ENCODE measurements at places on chromosomes 4 and X.

DNA sequence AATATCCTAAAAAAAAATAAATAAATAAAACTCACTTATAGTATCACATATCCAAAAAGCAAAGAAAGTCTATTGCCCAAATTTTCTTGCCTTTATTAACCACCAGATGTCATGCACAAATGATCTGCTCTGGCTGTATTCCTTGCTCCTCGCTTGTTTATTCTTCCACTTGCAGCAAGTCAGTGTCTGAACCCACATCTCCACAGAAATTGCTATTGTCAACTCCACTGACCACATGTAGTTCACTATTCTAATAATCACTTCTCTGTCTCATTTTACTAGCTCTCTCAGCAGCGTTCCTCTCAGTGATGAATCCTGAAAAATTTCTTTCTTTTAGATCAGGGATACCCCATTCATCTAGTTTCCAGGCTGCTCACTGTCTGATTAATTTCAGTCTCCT, 29.3 kb upstream of the CXXC4 start:
- DNase-seq, result no peak

DNA sequence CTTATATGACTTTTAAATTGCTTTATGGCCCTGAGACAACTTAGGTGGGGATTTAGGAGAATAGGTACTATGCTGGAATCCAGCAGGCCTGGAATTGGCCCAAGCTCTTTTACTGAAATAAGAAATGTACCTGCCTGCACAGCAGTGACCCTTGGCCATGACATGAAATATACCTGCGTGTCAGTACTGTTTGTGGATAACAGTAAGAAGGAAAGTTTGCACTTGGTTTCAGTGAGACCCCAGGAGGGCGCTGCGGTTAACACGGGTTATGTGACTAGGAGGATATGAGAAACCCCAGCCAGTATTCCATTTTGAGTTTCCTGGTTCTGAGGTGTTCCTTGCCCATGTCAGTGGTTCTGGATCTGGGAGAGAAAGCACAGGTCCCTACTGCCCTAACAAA, 5.3 kb downstream of the MTM1 start:
- DNase-seq, result no peak

DNA sequence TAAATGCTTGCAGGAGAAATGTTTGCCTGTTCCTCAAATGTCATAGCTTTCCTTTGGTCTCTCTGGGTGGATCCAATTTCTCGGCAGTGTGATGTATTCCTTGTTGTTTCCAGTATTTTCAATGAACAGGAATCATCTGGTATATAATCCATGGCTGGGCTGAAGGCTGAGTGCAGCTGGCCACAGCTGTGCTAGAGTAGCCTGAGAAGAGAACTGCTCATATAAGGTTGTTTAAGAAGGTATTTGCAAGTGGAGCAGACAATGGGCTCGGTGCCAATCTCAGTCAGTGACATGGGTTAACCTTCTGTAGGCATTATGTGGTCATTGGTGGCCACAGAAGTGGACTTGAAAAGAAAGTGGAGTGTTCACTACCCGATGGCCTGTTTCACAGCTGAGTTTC, 390.3 kb downstream of the SPRY1 start:
- peak; percentile 7 for DNase-seq

- DNase-seq, result no peak
Observed at GRCh38 chr4:3766036-3766784, at the start of gene ADRA2C. Gene ADRA2C (plus strand): TSS chr4:3766385. CDS start chr4:3766607, 222 bp downstream.

GRCh38 chr4:118351851-118352827, 664 bp downstream of the PRSS12 start:
- peak; percentile 32 for DNase-seq

GRCh38 chr4:46874811-46875210, 34.2 kb downstream of the COX7B2 start:
- DNase-seq, result no peak

DNA sequence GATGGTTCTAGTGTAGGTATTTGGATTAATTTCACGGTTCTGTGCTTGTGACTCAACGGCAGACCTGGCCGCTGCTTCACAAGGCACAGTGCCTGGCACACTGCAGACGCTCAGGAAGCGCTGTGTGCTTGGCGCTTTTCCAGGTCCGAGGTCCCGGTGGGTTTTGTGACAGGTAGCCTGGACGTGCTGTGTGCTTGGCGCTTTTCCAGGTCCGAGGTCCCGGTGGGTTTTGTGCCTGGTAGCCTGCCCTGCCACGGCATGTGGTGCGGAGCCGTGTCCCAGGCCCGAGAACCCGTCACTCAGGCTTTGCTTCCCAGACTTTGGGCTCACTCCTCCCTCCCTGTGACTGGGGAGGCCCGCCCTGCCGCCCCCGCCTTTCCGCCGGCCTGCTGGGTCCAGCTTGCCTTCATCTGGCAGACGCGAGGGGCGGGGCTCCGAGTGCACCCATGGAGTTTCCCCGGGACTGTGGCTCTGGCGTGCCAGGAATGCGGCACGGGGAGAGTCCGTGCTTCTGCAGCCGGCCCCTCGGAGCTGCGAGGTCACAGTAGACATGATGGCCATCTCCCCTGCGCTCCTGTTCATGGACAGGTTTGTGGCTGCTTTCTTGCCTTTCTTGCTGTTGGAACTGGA, 44.2 kb downstream of the TBC1D14 start:
- no peak for DNase-seq

GRCh38 chrX:97238632-97239031, 354.9 kb downstream of the RPA4 start:
- DNase-seq, result no peak

GRCh38 chrX:46694549-46694948, 64.4 kb downstream of the SLC9A7 start:
- DNase-seq, result no peak

DNA sequence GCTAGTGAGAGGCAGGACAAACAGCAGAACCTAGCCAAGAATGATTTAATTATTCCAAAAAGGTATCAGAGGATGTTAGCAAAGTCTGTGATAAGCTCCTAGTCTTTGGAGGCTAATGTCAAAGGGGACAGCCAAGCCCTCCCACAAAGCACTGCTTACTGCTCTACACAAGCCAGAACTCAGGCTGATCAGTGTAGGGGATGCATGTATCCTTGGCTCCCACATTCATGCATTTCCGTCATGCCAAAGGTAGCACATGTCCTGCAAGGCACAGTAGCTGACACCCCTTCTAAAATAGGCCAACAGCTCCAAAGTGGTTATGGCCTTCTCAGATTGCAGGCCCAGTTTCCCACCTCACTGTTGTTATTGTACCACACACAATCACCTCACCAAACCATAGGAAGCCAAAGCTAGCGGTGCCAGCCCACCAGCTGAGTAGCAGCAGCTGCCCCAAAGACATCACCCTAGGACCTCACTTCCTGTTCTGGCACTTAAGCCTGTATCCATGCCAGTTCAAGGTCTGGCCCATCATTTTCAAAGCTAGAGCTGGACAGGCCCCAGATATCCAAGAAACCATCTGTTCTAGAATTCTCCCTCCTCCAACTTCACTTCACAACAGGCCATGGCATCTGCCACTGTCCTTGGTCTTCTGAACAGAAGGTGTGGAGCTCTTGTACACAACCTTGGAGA, 40.9 kb downstream of the TSPAN5 start:
- no peak for DNase-seq

DNA sequence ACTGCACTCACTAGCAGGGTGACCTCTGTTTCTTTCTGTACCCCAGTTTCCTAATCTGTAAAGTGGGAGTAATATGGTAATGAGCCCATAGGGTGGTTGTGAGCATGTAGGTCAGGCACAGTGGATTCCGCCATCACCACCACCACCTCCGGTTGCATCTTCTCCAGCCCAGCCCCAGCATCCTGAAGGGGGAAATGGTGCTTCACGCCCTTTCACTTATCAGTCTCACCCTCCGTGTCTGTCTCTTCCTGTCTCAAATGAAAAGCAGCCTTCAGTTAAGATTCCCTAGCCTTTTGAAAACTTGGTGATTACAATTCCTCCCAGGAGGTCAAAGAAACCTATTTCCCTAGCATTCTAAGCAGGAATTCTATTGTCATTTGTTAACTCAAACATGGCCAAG, 16.9 kb upstream of the XPNPEP2 start:
- DNase-seq, result no peak

DNA sequence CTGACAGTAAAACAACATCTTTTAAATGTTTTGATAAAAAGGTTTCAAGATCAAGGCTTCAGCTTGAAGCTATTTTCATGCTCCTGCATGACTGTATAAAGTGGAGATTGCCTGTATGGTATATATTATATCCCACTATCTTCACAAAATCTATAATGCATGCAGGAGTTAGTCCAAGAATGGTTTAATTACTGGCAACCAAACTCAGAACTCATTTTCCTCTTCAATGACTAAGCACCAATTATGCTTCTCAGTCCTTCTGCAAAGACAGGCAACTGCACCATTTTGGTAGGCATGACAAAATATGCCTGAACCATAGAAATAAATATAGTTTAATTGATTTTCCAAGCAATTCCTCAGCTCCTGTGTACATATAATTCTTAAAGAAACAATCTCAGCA, 54.5 kb downstream of the NPY5R start:
- no peak for DNase-seq

- no peak for DNase-seq
Observed at GRCh38 chr4:165248102-165248501, 40.7 kb downstream of the KLHL2 start.

- no peak for DNase-seq
Observed at GRCh38 chr4:80115368-80116181, 42.5 kb upstream of the ANTXR2 start.

GRCh38 chr4:152392079-152392478, 143.8 kb downstream of the FBXW7 start:
- DNase-seq, result no peak

DNA sequence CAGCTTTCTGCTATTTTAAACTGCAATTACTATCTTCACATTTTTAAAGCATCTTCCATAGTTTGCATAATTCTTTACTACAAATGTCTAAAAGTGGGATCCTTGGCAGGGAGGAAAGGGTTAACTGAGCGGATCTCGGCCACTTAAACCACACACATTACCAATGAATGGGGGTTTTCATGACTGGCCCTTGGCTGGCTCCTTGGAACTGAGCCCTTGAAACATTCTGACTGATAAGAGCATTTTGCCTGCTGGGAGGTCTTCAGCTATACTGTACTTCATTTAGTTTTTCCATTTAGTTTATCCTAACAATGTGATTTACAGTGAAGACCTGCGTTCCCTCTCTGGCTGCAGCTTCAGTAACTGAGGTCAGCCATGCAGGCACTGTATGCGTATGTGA, 31.7 kb upstream of the MFAP3L start:
- no peak for DNase-seq

- no peak for DNase-seq
Observed at GRCh38 chrX:106955004-106955772, 35.0 kb downstream of the CLDN2 start.

- DNase-seq, result no peak
Observed at GRCh38 chr4:151458148-151458547, 49.2 kb downstream of the FHIP1A start.

DNA sequence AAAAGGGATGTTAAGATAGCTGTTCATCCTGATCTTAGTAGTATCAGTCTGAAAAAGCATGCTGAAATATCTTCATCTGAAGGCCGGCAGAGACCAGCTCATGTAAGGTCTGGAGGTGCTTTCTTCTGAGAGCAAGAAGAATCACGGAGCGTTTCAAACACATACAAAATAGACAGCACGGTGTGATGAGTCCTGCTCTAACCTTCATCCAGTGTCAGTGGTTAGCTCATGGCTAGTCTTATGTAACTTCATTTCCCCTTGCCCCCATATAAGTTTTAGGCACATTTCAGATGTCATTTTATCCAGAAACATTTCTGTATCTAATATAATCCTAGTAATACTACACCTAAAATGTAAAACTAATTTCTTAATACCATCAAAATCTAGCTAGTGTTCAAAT, 27.8 kb downstream of the ADD1 start:
- no peak for DNase-seq

DNA sequence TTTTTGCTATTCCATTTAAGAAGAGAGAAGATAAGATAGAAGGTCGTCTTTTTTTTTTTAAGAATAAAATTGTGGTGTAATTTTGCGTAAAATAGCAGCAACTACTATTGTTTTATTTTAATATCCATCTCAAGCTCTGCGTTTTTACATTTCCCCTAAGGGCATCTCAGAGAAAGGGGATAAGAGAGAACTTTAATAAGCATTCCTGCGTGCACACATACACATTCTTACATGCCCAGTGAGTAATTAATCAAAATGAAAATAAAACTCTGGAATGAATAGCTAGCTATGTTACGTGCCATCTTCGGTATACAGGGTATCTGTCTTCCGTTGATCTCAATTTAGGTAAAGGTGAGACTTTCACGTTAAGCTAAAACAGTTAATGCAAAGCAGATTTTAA, 200.3 kb upstream of the TENM3 start:
- no peak for DNase-seq

GRCh38 chr4:4677556-4678522, 136.0 kb upstream of the STX18 start:
- no peak for DNase-seq

DNA sequence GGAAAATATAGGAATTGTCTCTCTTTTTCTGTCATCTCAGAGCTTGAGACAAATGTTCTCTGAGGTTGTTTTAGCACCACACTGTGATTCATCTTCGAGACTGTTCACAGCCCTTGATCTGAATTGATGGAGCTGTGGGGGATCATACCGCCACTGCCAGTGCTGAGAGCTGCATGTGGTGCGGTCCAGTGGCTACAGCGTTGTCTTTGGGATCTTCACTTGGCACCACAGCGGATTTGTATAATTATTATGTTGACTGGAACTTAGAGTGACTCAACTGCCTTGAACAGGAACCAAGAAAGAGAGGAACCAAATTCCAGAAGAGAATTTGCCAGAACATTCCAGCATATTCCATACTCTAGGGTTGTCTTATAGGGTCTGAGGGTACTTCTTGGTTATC, 29.1 kb downstream of the TBL1X start:
- DNase-seq, result no peak

- DNase-seq, result no peak
Observed at GRCh38 chrX:69457756-69458155, 46.4 kb upstream of the NALF2 start.

DNA sequence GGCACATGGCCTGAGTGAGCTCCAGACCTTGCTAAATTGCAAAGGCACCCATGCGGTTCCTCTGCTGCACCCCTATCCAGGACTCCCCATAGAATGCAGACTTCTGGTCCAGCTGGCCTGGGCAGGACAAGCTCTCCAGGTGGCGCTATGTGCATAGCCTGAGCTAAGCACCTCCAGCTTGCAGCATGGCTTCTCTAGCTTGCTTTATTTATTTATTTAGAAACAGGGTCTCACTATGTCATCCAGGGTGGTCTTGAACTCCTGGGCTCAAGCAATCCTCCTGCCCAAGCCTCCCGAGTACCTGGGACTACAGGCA, 5.5 kb upstream of the WFS1 start:
- DNase-seq, result no peak

GRCh38 chr4:68463796-68464195, 16.5 kb downstream of the TMPRSS11E start:
- DNase-seq, result no peak

- no peak for DNase-seq
Observed at GRCh38 chrX:153774576-153775292, 6.1 kb upstream of the SRPK3 start.

Data from LoVo (cell line).